ENCODE measurements at places on chromosomes 4 and X. TPM values are rescaled to one million over a fixed set of nuclear protein-coding genes. Genes with fewer than 3 reads are reported as not detected.

MAGEB6B gene
- not detected for total RNA-seq

ARL9 gene
- 0.41 TPM for total RNA-seq

NLGN3 gene
- 0.28 TPM for total RNA-seq

ARX gene
- total RNA-seq: 0.15 TPM

RLIM gene
- total RNA-seq: 50.6 TPM

STOX2 gene
- total RNA-seq: 10.6 TPM

PLXNB3 gene
- total RNA-seq: 14.3 TPM

DMRTC1 gene
- 0.31 TPM for total RNA-seq

ZNF711 gene
- 3.1 TPM for total RNA-seq

FAM50A gene
- total RNA-seq: 225 TPM

BMPR1B gene
- 0.62 TPM for total RNA-seq

TRMT44 gene
- total RNA-seq: 10.8 TPM

ELK1 gene
- 64.6 TPM for total RNA-seq

L1CAM gene
- 819 TPM for total RNA-seq

SLC25A5 gene
- total RNA-seq: 709 TPM

CXCL1 gene
- total RNA-seq: 12.8 TPM

ARAP2 gene
- 5.5 TPM for total RNA-seq

REELD1 gene
- not detected for total RNA-seq

SSX2B gene
- not detected for total RNA-seq

CLCN5 gene
- total RNA-seq: 23.6 TPM

AKAP14 gene
- total RNA-seq: 0.28 TPM

F11 gene
- not detected for total RNA-seq

C4orf50 gene
- under 0.01 TPM for total RNA-seq

CLDN22 gene
- not detected for total RNA-seq

TCP11X2 gene
- not detected for total RNA-seq

GATA1 gene
- 0.23 TPM for total RNA-seq

ATOH1 gene
- not detected for total RNA-seq

VEGFC gene
- 15.7 TPM for total RNA-seq

PLAC1 gene
- 0.51 TPM for total RNA-seq

MAGEA2 gene
- total RNA-seq: 0.28 TPM

CFAP99 gene
- total RNA-seq: 0.33 TPM

ZDHHC15 gene
- 0.05 TPM for total RNA-seq

STK32B gene
- total RNA-seq: 11.6 TPM

UGT2A1 gene
- not detected for total RNA-seq

KLB gene
- total RNA-seq: not detected

MAGEC1 gene
- not detected for total RNA-seq

FAT4 gene
- 11.8 TPM for total RNA-seq

IQCM gene
- total RNA-seq: not detected

AMTN gene
- not detected for total RNA-seq

ETDA gene
- not detected for total RNA-seq

GAGE10 gene
- total RNA-seq: not detected

ARHGAP36 gene
- total RNA-seq: not detected

SMC1A gene
- total RNA-seq: 111 TPM

HTATSF1 gene
- 76.0 TPM for total RNA-seq

MAGIX gene
- 3.8 TPM for total RNA-seq

TMPRSS11B gene
- total RNA-seq: not detected

MECP2 gene
- total RNA-seq: 88.9 TPM

DAPP1 gene
- total RNA-seq: not detected

UNC5C gene
- total RNA-seq: 8.2 TPM

FAM47A gene
- not detected for total RNA-seq

FOXP3 gene
- 0.26 TPM for total RNA-seq

GPRASP1 gene
- total RNA-seq: 5.0 TPM

Measured in Panc1 (cell line).